Stimulated activated CD4-positive, alpha-beta T cell treated with anti-CD3 and anti-CD28 coated beads, Interleukin-1b, Interleukin-23, amount 100 ng/mL, for 4 hours (primary cell): ENCODE measurements at places on chromosomes 7 and 10.

DNA sequence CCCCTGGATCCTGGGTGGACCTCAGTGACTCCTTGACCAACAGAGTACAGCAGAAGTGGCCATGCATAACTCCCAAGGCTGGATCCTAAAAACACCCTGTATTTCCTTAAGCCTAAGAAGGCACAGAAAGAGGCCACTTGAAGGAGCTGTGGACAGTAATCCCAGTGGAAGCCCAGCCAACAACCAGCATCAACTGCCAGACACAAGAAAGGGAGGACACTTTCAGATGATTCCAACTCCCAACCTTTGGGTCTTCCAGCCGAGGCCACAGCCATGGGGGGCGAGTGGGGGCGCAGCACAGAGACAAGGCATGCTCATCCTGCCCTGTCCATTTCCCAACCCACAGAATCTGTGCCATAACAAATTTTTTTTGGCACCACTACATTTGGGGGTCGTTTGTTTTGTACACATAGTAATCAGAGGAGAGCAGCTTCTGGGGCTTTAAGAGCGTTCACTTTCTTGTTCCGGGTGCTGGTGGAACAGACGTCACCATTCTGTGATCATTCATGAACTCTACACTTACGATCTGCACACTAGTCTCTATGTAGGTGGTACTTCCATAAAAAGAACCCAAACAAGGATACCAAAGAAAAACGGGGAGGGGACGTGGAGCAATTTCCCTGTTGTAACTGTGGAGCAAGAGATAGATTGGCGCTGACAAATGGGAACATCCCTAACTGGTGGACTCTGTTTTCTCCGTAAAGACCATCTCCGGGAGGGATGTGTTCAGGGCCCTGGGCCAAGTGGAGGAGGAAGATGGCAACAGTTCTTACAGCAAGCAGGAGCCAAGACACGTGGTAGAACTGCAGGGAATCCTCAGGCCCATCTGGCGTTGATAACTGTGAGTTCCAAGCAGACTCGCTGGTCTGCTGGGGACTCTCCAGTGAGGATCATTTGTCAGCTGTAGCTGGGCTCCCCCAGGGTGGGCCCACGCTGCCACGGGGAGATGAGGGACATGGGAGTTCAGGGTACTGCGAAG is 6.0 kb upstream of the SLC29A3 start:
- no peak for DNase-seq

DNA sequence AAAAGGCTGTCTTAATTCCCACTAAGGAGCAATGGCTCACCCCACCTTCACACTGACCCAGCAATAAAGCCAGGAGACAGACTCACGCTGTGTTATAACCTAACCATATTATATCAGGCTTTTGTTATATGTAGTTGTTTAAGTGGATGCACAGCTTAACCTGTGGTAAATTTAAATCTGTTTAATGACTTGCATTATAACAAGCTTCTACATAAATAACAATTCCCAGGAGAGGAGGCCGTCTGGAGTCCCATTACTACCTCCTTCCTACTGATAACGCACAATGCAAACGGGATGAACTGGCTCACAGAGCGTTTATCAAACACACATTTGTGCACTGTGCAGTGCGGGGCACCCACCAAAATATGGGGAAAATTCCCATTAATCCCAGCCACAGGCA is 102.1 kb upstream of the MGMT start:
- DNase-seq = no peak

DNA sequence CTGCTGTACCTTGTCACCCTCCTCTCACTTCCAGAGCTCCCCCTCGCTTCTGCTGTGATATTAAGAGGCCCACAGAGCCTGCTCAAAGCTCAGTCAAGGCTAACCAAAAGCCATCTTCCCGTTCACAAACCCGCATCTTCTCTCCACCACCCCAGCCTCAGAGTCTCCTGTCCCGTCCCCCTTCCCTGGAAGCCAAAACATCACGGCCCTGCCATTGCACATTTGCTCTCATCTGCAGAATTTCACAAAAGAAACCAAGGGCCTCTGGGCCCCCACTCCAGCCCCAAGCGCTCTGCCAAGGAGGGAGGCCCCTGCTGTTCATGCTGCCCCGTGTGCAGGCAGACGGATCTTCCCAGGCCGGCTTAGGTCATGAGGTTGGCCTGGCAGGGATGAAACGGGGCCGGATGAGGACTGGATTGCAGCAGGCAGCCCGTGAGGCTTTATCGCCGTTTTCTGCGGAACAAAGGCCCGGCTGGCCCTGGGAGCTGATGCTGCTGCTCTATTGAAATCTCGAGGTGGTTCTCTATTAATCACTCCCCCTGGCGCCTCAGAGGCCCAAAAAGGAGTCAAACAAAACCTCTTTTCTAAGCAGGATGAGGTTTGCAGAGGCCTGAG is 31.6 kb upstream of the FOXK1 start:
- DNase-seq = no peak

DNA sequence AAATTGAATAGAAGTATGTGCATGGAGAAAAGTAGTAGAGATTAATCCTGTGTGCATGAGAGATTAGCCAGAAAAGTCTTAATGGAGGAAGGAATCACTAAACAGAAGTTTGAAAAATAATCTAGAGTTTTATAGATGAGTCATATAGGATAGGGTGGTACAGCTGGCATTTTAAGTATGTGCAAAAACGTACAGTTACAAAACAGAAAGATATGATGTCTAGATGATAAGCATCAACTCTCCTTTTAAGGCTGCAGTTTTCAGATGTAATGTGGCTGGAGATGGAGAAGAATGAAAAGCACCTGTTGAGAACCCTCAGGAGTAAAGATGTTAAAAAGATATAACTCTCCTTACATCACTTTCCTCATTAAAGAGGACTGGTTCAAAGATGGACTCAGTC is 271.3 kb downstream of the STK31 start:
- no peak for DNase-seq

DNA sequence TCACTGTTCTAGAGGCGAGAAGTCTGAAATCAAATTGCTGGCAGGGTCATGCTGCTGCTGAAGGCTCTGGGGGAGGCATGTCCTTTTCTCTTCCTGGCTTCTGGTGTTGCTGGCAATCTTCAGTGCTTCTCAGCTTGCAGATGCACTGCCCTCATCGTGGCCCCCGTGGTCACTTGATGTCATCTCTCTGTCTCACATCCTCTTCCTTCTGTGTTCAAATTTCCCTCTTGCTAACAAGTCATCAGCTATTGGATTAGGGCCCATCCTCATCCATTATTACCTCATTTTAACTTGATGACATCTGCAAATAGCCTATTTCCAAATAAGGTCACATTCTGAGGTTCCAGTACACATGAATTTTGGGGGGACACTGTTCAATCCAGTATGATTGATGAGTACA is 36.6 kb upstream of the SRGN start:
- no peak for DNase-seq

GRCh38 chr7:30729642-30730041 is 22.3 kb upstream of the INMT start:
- no peak for DNase-seq

GRCh38 chr10:28492116-28492920 is 40.6 kb upstream of the WAC start:
- no peak for DNase-seq

DNA sequence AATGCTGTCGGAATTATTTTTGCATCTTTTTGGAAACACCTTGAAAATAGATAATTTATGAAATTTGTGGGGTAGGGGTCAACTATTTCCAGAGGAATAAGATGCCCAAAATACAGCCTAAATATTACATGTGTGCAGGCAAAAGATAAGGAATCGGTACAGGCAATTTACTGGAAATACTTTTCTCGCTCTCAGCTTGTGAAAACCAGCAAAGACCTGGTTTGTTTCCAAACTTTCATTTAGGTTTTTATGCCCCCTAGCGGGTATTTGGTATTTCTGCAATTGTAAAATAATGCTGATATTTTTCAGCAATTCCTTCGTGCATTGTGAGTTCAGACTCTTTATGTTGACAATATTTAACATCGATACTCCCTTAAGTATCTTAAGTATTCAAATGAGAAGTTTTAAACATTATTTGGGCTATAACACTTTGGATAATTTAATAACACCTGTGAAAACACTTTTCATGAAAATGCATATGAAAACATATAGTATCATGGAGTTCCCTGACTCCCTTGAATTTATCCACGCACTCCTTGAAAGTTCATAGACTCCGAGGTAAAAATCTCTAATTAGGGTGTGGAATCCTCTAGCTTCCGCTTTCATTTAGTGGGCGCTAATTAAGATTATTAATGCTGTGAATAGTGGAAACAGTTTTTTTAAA is 132.4 kb downstream of the TSPAN12 start:
- no peak for DNase-seq

- DNase-seq = no peak
Observed at GRCh38 chr10:124151466-124152095, 58.2 kb upstream of the CHST15 start.

DNA sequence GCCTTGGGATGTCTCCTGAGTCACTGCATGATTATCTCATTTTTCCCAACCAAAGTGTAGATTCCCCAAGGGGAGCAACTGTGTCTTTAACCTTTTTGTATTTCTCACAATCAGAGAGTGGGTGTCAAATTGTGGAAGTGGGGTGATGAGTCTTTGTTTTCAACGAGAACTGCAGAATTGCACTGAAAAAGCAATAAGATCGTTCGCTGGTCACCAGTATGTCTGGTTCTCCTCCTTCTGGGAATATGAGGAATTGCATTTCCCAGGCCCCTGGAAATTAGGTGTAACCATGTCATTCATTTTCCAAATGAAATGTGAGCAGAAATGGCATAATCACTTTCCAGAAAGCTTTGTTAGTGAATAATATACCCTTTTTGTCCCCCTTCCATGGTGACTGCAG is 326.9 kb downstream of the GPAM start:
- DNase-seq = no peak

- no peak for DNase-seq
Observed at GRCh38 chr7:145784809-145785780, 331.5 kb upstream of the CNTNAP2 start.

DNA sequence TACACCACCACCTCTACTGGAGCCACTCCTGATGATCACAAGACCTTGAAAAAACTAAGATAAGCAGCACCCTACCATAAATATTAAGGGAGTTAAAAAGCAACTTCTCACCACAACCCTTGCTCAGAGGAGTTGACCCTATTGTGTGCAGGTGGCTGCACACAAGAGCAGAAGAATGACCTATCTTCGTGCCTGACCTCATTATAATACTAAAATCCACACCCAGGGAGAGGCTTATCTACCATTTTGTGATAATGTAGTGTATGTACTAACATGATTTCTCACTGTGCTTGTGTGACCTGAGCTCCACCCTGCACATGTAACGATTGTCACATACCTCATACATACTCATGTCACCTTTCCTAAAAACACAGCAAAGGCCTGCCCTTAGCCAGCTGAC is 205.0 kb upstream of the MBL2 start:
- no peak for DNase-seq

GRCh38 chr7:34143402-34143801 is 238.1 kb downstream of the BMPER start:
- no peak for DNase-seq

- no peak for DNase-seq
Observed at GRCh38 chr7:30406664-30407425, 71.7 kb downstream of the NOD1 start.

- DNase-seq = no peak
Observed at GRCh38 chr7:94303118-94303517, 91.6 kb upstream of the COL1A2 start.

DNA sequence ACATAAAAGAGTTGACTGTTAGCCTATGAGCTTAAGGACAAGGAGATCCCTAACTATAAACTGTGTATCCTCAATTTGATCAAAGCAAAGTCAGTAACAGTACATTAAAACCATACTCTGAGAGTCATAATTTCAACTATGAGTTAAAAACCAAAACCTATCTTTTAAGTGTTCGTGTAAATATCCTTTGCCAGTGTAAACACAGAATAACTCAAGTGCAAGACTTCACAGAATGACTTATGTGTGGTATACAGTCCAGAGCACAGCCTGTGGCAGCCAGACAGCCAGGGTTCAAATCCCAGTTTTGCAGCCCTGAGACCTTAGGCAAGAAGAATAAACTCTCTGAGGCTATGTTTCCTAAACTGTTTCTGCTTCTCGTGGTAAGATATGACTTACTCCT is 30.3 kb upstream of the NEBL start:
- DNase-seq = no peak

DNA sequence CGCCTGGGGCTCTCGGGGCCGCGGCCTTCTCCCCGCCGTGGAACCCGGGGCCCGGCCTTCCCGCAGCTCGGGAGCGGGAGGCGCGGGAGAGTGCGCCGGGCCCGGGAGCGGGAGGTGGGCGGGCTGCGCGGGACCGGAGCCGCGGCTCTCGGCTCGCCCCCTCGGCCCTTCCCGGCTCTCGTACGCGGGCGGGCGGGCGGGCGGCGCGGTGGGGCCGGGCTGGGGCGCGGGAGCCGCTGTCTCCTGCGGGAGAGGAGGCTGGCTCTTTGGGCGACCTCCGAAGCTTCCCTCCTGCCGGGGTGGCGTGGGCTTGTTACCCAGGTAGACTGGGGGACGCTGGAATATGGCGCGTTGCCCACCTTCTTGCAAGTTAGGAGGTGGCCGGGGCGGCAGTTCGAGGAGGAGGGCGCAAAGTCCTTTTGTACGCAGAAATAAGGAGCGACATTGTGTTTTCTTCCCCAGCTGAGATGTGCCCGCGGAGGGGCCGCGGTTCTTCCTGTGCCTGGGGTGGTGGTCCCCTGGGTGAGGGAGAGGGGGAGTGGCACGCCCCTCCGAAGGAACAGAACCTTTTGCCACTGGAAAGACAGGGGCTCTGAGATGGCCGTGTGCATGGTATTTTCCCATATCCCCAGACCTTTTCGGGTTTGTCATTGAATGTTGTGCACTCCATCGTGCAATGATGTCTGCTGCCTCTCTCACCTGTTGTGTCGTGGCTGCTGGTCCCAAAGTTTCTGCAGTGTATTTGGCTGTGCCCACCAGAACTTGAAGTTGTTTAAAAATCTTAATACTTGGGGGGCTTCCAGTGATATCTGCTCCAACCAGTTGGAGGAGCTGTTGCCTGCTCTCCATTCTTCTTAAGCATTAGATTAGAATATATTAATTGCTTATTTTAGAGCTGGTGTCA is 844 bp downstream of the NRF1 start:
- no peak for DNase-seq

DNA sequence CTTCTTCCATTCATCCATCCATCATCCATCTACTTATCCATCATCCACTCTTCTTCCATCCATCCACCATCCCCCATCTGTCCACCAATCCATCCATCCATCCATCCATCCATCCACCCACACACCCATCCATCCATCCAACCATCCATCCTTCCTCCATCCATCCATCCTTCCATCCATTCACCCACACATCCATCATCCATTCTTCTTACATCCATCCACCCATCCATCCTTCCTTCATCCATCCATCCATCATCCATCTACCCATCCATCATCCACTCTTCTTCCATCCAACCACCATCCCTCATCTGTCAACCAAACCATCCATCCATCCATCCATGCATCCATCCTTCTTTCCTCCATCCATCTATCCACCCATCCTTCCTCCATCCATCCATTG is 429.3 kb downstream of the DNAJB6 start:
- DNase-seq = no peak

GRCh38 chr10:76287856-76288255 is 856.4 kb downstream of the LRMDA start:
- no peak for DNase-seq

- no peak for DNase-seq
Observed at GRCh38 chr10:97729014-97729413, 7.9 kb upstream of the ZFYVE27 start.

- no peak for DNase-seq
Observed at GRCh38 chr10:62562101-62562500, 187.9 kb downstream of the ZNF365 start.
